ENCODE measurements at places on chromosomes 12 and 14.

DNA sequence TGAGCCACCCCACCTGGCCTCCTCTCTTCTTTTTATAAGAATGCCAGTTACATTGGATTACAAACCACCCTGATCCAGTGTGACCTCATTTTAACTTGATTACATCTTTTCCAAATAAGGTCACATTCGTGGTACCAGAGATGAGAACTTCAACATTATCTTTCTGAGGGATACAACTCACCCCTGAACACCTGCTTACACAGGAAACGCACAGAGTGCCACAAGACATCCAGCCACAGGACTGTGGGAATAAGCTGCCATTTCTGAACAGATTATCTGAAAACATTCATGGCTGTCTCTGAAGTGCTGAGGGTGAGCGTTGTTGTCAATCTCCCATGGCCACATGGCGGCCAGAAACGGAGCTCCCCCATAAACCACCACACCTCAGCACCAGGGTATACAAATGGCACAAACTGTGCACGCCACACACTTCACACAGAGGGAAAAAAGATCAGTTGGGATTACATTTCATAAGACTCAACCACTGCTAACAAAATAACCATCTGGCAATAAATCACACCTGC lies 23.7 kb downstream of the FOXN3 start:
- DNase-seq, result no peak

GRCh38 chr14:104935026-104935650 lies 10.5 kb downstream of the PLD4 start:
- DNase-seq, result no peak

DNA sequence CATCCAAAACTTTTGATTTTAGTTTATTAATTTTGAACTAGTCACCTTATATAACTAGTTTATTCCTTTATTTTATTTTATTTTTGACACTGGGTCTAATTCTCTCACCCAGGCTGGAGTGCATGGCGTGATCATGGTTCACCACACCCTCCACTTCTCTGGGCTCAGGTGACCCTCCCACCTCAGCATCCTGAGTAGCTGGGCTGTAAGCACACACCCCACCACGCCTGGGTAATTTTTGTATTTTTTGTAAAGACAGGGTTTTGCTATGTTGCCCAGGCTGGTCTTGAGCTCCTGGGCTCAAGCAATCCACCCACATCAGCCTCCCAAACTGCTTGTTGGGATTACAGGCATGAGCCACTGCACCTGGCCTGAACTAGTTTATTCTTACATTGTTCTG lies 17.3 kb downstream of the PCNX1 start:
- peak; percentile 36 for DNase-seq

DNA sequence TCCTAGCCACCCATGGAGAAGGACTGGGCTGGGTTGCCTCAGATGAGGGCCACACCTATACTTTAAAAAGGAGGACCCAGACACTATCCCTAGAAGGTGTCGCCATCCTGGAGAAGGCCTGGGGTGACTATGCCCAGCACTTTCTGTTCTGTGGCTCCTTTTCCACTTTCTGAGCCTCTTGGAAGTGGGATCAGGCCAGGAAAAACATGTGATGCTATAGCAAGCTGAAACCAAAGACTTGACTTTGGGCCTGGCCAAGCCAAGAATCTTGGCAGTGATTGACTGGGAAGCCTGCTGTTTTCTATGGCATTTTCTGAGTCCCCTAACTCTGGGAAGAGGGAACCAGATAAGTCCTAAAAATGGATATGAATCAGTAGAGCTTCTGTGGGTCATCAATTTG lies 332.3 kb downstream of the ZFP36L1 start:
- no peak for DNase-seq

- no peak for DNase-seq
These were observed 21.3 kb downstream of the HCAR2 start for GRCh38 chr12:122681814-122682213.

DNA sequence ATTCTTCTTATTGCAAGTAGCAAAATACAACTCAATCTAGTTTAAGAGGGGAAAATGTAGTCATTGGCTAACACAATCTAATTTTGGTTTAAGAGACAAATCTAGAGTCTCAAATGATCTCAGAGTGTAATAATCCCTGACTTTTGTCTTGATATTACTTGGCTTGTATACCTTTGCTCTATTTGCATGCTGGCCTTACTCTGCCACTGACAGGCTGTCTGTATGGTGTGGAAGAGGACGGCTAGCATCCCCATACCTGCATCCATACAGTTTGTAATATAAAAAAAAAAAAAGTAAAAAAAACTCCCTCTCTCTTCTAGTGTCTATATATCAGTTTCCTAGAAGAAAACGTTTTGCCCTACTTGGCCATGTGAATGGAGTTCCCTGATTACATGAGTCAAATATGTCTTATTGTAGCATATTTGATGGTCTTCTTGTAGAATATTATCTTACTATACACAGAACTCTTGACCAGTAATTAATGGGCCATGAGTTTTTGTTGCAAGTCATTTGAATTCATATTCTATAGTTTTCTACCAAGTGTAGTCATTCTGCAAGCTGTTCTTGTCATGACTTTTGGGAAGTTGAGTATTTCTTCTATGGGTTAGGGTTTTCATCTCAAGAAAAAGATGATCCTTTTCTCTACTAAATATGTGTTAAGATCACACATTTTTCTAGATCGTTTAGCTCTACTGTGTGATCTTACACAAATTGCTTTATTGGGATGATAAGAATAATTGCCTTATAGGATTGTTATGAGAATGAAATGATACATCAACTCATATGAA lies 8.2 kb downstream of the HIF1A start:
- DNase-seq, result no peak

DNA sequence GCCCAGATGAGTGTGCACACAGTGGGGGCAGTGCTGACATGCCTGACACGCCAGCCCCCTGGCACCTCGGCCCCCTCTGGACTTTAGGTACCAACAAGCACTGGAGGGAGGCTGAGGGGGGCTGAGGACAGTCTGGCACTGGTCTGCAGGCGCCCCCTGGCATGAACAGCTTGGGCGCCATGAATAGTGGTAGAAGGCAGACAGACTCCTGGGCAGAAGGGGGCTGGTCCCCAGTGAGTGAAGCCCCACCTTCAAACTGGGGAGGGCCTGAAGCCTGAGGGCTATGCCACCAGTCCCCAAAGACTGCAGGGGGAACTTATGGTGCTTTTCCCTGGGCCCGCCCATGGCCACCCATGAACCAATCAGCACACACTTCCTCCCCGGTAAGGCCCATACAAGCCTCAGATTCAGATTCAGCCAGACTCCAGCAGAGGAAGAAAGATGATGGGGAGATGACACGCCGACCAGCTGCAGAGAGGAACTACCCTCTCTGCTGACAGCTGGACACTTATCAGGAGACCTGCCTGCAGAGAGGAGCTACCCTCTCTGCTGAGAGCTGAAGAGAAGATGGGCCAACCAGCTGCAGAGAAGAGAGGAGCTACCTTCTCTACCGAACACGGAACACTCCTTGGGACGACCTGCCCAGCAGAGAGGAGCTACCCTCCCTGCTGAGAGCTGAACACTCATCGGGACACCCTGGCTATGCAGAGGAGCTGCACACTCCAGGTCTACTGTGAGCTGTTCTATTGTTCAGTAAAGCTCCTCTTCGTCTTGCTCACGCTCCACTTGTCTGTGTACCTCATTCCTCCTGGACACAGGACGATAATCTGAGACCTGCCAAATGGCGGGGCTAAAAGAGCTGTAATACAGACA lies 324.5 kb downstream of the PCNX1 start:
- no peak for DNase-seq

DNA sequence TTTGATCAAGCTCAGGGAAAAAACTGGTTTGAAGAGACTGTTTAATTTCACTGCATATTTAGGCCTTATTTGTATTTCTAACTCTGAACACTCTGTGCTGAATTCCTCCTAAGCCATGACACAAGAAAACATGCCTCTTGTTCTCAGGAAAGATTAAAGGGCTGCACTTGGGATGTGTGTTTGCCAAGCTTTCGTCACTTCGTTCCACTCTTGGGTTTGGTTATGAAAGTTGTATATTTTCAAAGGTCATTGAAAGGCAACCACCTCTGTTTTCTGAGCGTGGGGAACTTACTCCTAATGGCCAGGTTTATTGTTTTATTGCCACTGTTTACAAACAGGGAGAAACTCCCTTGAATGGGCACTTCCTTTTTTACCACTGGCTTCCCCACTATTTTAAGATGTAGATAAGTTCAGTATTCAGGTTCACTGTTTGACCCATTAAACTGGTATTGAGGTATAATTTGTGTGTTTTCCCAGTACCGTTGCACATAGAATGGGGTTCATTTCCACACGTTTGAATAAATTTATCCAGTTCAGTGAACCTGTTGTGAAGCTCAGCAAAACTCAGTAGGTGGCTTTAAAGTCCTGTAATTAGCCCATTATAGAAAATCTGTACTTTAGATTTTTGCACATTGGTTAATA lies 65.3 kb downstream of the NKX2-1 start:
- DNase-seq, result no peak

DNA sequence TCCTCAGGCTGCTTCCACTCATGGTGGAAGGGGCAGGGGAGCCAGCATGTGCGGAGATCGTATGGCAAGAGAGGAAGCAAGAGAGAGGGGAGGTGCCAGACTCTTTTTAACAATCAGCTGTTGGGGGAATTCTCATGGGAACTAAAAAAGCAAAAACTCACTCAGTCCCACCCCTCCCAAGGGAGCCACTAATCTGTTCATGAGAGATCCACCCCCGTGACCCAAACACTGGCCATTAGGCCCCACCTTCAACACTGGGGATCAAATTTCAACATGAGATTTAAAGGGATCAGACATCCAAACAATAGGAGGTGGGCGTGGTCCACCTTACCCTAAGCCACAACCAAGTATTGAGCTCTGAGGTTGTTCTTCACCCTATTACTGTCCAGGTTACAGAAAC lies 375.1 kb downstream of the GRIN2B start:
- no peak for DNase-seq

- no peak for DNase-seq
These were observed 55.5 kb downstream of the ESR2 start for GRCh38 chr14:64238631-64239030.

DNA sequence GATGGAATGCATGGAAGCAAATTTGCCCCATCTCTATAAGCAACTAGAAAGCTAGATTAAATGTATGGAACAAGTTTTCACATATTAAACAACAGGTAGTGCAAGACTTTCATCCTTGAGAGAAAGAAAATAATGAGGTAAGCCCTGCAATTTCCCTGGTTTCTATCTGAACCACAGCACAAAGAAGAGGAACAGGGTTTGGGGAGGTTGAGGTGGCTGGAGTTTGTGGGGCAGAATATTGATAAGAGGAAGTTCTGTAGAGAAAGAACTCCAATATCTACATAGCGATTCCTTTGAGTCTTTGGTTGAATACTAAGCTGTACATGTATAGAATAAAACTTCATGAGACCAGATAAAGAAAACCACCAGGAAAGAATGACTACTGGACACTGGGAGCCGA lies 96.3 kb upstream of the CCND2 start:
- no peak for DNase-seq

- DNase-seq, result no peak
These were observed 79.5 kb downstream of the GALNT9 start for GRCh38 chr12:132249689-132250478.

GRCh38 chr12:70466753-70467152 lies 100.7 kb downstream of the KCNMB4 start:
- DNase-seq, result no peak

DNA sequence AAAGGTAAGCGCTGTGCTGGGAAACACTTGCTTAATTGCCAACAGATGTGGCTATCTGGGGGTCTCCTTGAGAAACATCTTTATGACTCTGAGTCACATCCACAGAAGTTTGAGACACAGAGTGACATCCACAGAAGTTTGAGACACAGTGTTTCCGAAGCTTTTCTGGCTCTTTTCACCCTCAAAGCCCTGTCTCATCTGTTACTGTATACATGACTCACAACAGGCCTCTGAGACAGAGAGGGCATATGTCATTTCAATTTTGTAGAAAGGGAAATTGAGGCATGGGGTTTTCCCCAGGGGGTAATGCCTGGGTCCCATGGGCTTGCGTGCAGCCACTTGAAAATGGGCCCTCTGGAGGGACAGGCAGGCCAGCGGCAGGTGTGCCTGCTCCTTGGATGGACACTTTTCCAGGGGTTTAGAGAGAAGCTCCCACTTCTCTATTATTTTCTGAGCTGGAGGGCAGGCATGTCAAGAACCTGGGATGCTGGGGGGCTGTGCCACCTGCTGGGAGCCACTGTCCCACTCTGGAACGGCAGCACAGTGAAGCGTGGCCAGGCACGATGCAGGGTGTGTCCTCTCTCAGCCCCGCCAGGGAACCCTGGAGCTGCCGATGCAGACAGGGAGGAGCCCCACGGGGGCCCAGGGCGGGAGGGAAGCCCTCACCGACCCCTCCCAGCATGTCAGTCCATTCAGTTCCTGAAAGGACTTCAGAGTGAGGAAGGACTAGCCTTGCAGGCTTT lies 111.3 kb upstream of the FKBP4 start:
- no peak for DNase-seq

- no peak for DNase-seq
These were observed 837.3 kb upstream of the TMEM132C start for GRCh38 chr12:127429551-127430285.

GRCh38 chr12:98213556-98213955 lies 301.8 kb upstream of the TMPO start:
- no peak for DNase-seq

DNA sequence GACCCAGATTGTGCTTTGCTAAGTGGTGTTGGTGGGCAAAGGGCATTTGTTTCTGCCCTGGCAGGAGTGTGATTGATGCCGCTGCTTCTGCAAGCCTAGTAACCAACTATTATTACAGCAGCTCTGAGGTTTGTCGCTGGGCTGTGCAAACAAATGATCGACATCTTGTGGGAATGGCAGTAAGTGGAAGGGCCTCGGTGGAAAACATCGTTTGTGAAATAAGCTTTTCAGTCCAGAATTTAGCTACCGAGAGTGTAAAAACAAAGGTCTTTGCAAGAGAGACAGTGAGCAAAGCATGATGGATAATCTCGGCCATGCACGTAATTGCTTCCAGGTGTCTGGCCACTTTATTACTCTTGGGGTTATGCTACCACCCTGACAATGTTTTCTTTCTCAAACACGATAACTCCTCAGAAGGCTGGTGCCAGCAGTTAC lies 397.7 kb upstream of the PRICKLE1 start:
- DNase-seq, result no peak

GRCh38 chr12:27843714-27844245 lies 63.7 kb upstream of the MANSC4 start:
- no peak for DNase-seq

GRCh38 chr14:27372771-27373170 lies 774.9 kb upstream of the NOVA1 start:
- DNase-seq, result no peak

- no peak for DNase-seq
These were observed 45.8 kb upstream of the TMED10 start for GRCh38 chr14:75222208-75222701.

- DNase-seq, result no peak
These were observed 63.2 kb downstream of the SPRING1 start for GRCh38 chr12:116674643-116675183.
